ENCODE measurements at places on chromosomes 12 and 14. TPM values are rescaled to one million over a fixed set of nuclear protein-coding genes. Genes with fewer than 3 reads are reported as not detected.

TWF1 gene
- 93.2 TPM for total RNA-seq

MYBPC1 gene
- 9.3 TPM for total RNA-seq

DNA sequence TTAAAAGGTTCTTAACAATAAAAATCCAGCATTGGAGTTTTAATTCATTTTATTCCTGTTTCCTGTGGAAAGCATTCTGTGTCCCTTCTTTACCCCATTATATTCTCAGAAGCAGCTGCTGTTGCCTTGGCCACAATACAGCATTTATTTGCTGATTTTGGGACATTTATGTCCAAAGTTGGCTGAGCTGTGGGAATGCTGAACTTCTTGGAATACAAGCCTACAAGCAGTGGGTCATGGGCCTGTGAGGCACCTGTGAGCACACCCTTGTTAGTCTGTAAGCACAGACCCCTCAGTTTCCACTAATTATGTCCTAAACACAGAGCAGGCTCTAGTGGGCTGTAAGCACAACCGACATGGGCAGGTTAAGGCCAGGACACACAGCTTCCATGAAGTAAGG lies 122.2 kb upstream of the IGF1 start:
- DNase-seq = no peak
- H3K4me3 ChIP-seq = no peak overlapping the region
- H3K4me1 ChIP-seq = no peaks in the 10 kb centered on the region
- no peaks in the 10 kb centered on the region for H3K36me3 ChIP-seq

KRT83 gene
- not detected for total RNA-seq

DNA sequence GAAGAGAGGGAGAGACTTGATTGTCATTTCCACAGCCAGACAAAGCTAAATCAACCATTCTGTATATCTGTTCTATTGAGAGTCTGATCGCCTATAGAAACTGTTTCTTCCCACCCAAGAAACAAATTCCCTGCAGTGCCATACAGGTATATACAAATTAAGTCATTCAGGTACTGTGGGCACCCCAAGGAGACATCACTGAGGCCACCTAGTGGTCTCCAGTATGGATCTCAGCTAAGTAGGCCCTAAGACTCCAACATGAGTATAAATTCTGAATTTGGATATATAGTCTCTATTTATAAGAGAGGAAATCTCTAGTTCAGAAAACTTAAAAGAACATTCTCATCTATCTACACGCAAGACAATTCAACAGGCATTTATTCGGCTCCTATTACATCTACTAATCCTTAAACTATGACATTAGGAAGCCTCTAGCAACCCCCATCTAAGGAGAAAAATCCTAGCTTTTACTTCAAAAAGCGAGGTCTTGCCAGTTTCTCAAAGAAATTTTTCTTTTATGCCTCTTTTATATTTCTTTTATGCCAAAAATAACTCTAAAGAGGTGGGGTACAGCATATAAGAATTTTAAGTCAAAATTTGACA lies 62.6 kb downstream of the DCAF5 start:
- H3K27me3 ChIP-seq = no peaks in the 10 kb centered on the region
- no peak overlapping the region for H3K27ac ChIP-seq
- H3K4me3 ChIP-seq = no peak overlapping the region
- peaks cover 11% of the 10 kb centered on the region for H3K4me1 ChIP-seq
- H3K36me3 ChIP-seq = peaks cover 32% of the 10 kb centered on the region
- DNase-seq = no peak

FAM181A gene
- not detected for total RNA-seq

ADAMTS20 gene
- not detected for total RNA-seq

GRCh38 chr14:30710876-30711275 lies 88.8 kb downstream of the SCFD1 start:
- H3K4me1 ChIP-seq = no peaks in the 10 kb centered on the region
- DNase-seq = no peak
- no peak overlapping the region for H3K4me3 ChIP-seq
- H3K27me3 ChIP-seq = no peaks in the 10 kb centered on the region
- H3K27ac ChIP-seq = no peak overlapping the region

- H3K36me3 ChIP-seq = no peaks in the 10 kb centered on the region
- H3K4me1 ChIP-seq = no peaks in the 10 kb centered on the region
- H3K27me3 ChIP-seq = no peaks in the 10 kb centered on the region
- H3K27ac ChIP-seq = no peak overlapping the region
- no peak overlapping the region for H3K4me3 ChIP-seq
- no peak for DNase-seq
These were observed 1278.7 kb upstream of the USP15 start for GRCh38 chr12:60981473-60981872.

GRCh38 chr12:124956571-124956970 lies 32.4 kb downstream of the DHX37 start:
- H3K36me3 ChIP-seq = peaks cover 57% of the 10 kb centered on the region
- H3K4me3 ChIP-seq = no peak overlapping the region
- H3K4me1 ChIP-seq = no peaks in the 10 kb centered on the region
- DNase-seq = no peak
- no peak overlapping the region for H3K27ac ChIP-seq

WSCD2 gene
- 0.95 TPM for total RNA-seq

PTPRO gene
- 1.4 TPM for total RNA-seq

GRCh38 chr12:108831309-108831991 lies 25.9 kb downstream of the SSH1 start:
- no peak for DNase-seq
- H3K4me1 ChIP-seq = peaks cover 19% of the 10 kb centered on the region
- H3K27ac ChIP-seq = peak overlapping the region; percentile 60
- H3K4me3 ChIP-seq = no peak overlapping the region

Measured in adrenal gland (tissue), 19 donors.